ENCODE measurements at places on chromosomes 12 and 14.

GRCh38 chr12:108827941-108828340, 29.4 kb downstream of the SSH1 start:
- DNase-seq = no peak

- DNase-seq = no peak
These were observed 144.1 kb downstream of the PRKD1 start for GRCh38 chr14:29783556-29783955.

DNA sequence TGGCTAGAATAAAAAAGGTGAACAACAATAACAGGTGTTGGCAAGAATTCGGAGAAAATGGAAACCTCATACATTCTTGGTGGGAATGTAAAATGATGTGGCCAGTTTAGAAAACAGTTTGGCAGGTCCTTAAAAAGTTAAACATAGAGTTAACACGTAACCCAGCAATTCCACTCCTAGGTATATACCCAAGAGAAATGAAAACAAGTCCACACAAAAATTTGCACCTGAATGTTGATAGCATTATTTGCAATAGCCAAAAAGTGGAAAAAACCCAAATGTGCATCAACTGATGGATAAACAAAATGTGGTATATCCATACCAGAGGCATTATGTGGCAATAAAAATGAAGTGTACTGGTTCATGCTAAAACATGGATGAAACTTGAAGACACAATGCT, 2.3 kb upstream of the MYO1H start:
- DNase-seq = no peak

- DNase-seq = no peak
These were observed 34.7 kb downstream of the GPR19 start for GRCh38 chr12:12661086-12661856.

DNA sequence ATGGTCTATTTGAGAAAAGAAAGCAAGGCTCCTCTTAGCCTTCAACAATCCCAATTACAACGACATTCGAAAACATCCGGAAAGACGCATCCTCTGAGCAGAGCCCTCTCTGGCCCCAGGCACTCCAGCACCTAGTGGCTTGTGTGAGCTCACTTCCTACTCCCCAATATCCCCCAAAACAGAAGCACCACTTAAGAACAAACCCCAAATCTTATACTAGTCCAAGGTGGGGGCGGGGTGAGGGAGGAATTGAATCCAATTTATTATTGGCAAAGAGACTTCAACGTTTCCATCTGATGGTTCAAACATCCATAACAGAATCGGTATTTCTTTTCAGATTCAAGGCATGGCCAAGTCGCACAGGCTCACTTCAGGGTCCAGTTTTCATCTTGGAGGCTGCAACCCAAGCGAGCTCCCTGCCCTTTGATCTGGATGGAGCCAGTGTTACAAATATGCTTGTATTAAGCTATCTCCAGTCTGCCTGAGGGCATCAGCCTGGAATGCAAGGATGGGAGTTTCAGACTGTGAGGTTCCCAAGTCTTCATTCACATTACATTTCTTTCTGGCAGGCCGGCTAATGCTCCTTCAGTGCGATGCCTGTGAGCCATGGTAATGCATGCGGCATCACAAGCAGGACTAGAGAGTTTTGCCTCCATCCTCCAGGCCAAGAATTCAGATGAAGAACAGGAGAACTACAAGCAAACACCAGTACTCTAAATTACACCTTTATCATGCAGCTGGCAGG, 132.5 kb upstream of the FOXN3 start:
- no peak for DNase-seq

DNA sequence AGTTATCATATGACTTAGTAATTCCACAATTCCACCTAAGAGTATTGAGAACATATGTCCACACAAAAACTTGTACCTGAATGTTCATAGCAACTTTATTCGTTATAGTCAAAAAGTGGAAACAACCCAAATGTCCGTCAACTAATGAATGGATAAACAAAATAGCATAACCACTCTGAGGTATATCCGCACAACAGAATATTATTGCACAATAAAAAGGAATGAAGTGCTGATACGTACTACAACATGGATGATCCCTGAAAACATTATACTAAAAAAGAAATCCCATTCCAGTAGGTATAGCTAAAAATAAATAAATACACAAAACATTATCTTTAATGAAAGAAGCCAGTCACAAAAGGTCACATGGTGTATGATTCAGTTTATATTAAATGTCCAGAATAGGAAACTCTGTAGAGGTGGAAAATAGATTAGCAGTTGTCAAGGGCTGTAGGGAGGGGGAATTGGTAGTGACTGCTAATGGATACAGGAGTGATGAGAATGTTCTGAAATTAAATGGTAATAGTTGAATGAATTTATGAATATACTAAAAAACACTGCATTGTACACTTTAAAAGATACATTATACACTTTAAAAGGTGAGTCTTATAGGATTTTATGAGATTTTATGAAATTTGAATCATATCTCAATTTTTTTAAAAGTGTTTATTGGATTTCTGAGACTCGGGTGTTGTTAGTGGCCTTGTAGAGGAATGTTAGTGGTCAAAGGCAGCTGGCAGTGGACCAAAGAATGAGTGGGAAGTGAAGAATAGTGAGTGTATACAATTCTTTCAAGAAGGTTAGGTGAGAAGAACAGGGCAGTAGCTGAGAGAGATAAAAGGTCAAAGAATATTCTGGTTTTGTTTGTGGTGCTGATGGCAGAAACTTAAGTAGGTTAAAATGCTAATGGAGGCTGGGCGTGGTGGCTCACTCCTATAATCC, 36.3 kb upstream of the BAZ1A start:
- no peak for DNase-seq

GRCh38 chr12:132610866-132611602, 652 bp upstream of the LRCOL1 start:
- no peak for DNase-seq

DNA sequence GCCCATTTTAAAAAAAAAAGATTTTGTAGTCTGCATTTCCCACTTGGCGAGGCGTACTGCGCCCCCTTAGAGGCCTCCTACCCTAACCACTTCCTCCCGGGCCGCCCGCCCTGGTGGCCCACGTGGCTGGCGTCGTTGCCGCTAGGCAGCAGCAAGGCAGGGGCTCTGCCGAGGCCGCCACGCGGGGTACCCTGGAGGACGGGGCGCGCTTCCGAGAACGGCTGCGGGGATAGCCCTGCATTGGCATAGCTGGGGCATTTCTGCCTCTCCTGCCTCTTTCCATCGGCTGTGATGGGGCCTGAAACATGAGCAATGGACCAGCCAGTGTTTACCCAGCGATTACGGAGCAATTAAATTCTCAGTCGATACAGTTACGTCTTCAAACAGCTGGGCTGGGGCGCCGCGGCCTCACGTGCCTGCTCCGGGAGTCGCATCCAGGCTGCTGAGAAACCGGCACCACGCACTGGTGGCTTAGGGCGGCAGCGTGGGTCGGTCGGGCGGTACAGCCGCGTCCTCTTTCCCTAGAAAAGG, 38.0 kb downstream of the IQSEC3 start:
- no peak for DNase-seq

DNA sequence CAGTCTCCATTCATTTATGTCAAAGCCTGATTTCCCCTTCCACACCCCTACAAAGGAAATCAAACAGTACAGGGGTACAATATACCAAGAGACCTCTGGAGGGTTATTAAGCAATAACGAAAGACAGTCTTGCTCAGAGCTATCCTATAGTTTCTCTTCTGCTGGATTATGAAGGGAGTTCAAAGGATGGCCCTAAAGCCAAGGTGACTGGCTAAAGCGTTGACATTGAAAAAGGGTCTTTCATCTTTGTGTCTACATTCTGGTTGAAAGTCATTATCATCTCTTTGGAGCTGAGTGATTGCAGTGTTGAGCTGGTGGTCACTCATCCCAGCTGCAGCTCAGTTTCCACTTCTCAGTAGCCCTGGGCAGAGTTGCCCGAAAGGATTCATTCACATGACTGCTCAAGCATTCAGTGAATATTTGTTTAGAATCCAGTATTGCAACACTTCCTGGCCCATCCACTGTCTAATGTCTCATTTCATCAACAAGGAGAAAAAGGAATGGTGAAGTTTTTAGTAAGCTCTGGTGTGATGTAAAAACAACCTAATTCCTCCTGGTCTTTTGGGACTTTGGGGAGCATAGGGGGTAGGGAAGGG, 19.2 kb upstream of the TBX5 start:
- DNase-seq = no peak

GRCh38 chr14:35158951-35159653, 36.8 kb downstream of the PRORP start:
- no peak for DNase-seq

GRCh38 chr14:20219033-20219432, 4.5 kb upstream of the OR11H6 start:
- DNase-seq = no peak

- no peak for DNase-seq
These were observed 25.4 kb downstream of the CD9 start for GRCh38 chr12:6225630-6226001.

DNA sequence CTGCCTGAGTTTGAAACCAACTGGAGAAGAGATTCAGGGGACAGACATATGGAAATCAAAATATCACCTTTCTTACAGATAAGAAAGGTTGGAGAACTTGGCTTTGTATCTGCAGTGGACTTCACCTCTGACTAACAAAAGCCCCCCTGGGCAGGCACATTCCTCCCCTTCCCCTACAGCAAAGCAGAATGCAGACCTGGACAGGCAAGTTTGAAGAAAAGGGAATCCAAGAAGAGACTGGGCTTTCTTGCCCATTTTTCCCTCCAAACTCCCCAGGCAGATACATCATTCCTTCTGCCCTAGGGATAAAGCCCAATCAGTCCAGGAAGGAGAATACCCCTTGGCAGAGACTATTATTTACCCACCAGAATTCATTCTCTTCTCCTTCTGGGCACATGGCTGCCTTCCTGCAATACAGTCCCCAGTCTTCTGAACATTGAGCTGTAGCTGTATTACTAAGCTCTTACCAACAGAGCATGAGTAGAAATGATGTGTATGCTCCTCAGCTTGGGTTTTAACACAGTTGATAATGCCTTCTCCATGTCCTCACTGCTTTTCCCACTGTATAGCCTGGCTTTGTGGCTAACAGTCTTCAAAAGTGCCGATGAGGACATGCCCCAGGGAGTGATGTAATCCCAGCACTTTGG, 17.4 kb upstream of the NAP1L1 start:
- DNase-seq = no peak

DNA sequence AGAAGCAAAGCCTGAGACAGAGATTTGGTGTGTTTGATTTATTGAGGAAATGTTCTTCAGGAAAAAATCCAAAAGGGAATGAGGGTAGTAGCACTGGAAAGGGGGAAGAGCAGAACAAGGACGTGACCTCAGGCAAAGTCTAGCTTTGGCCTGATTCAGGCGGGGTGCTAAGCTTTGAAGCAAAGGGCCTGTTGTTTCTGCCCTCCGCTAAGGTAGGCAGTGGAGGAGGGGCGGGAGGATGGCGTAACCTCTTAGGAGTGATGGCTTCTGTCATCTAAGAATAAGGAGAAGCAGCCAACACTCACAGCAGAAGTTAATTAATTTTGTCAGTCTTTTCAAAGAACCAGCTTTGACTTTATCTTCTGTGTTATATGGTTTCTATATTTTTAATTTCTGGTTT, 20.4 kb downstream of the ABHD12B start:
- no peak for DNase-seq

DNA sequence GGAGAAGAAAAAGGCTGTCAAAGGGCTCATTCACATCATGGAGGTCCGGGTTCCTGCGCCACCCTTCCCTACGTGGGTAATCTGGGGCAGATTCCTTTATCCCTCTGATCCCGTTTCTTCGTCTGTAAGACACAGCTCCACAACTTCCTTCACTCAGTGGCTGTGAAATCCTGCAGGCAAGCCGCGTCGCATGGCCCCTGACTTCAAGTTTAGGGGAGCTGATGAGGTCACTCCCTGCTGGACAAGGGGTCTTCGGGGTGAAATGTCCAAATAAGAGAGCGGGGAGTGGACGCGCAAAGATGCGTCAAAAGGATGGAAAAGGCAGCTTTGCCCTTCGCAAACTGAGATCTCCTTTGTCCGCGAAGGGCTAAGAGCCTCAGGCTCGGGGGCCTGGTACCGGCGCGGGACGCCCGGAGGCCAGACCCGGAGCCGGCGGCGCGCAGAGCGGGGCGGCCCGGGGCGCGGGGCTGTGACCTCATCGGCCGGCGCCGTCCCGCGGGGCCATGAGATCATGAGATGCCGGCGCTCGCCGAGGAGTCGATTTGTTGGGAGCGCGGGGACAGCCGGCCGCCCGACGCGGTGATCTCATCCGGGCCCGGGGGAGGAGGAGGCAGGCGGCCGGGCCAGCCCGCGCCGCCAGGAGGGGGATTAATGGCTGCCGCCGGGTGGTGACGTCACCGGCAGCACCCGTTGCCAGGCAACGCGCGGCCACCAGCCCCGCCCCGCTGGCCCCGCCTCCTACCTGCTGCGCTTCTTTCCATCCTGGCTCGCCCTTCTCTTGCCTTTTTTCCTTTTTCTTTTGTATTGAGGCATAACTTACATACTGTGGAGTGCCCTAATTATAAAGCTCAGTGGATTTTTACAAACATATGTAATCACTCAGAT, 62.1 kb downstream of the HRK start:
- peak; percentile 87 for DNase-seq

- no peak for DNase-seq
These were observed 61.0 kb downstream of the CPM start for GRCh38 chr12:68871921-68872320.

- DNase-seq = no peak
These were observed 15.9 kb downstream of the TAOK3 start for GRCh38 chr12:118356809-118357256.

DNA sequence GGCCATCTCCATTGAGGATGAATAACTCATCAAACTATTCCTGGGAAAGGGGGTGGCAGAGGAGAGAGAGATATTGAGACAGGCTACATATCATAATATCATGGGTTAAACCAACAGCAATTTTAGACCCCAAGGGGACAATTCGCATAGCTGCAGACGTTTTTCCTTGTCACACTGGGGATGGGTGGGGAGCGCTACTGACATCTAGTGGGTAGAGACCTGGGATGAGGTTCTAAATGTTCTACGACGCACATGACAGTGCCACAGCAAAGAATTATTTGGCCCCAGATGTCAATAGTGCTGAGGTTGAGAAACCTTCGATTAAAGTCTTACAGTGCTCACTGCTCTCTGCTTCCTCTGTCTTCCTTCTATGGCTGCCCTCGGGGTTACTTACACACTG, 425.6 kb downstream of the NRXN3 start:
- no peak for DNase-seq

DNA sequence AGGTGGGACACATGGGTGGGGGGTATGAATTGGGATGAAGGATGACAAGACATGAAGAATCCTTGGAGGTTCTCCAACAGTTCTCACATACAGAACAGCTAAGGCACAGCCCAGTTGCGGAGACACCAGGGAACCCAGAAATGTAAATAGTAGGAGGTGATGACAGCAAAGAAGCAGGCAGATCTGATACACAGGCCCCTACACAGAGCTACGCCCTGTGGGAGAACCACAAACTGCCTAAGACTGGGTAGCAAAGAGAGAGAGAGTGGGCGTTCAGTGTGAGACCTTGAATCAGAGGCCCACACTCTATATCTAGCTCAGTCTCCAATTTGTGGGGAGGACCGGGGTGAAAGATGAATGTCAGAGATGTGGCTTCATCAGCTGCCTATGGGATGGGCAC, 9.5 kb upstream of the NUMB start:
- DNase-seq = no peak

- DNase-seq = no peak
These were observed 31.5 kb upstream of the SOS2 start for GRCh38 chr14:50262865-50263264.

- peak; percentile 7 for DNase-seq
These were observed 413 bp upstream of the TUBA1C start for GRCh38 chr12:49264466-49264872.

GRCh38 chr12:71602761-71603577, 60.7 kb downstream of the ZFC3H1 start:
- DNase-seq = no peak

GRCh38 chr14:20606190-20606901, 15.2 kb upstream of the RNASE12 start:
- DNase-seq = no peak

Data from activated T-helper 1 cell treated with Interleukin-2 at 50 U/mL for 16 hours (primary cell).